Stimulated activated CD4-positive, alpha-beta T cell treated with anti-CD3 and anti-CD28 coated beads, Interleukin-2, amount 100 ng/mL, for 48 hours (primary cell): ENCODE measurements at places on chromosomes 6 and 20.

- DNase-seq, result no peak
These were observed 78.5 kb upstream of the ZFP64 start for GRCh38 chr20:52270001-52270606.

GRCh38 chr20:2798814-2799213 is 1.6 kb downstream of the CPXM1 start:
- DNase-seq, result no peak

DNA sequence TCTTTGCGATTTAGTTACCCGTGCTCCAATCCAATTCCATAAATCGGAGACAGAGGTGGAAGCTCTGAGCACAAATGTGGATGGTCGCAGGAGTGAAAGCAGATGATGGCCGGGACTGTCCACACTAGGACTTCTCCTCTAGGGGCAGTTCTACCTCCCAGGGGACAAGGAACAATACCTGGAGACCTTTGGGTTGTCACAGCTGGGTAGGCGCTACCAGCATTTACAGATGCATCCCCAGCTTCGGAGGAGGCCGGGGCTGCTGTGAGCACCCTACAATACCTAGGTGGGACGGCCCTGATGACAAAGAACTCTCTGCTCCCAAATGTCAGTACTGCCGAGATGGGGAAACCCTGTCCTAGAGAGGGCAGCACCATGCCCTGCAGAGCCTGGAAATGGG is 195.9 kb upstream of the CDH4 start:
- DNase-seq, result no peak

- no peak for DNase-seq
These were observed 100.7 kb downstream of the ANKRD60 start for GRCh38 chr20:58127701-58128111.
